ENCODE measurements at places on chromosomes 1 and 21.

DNA sequence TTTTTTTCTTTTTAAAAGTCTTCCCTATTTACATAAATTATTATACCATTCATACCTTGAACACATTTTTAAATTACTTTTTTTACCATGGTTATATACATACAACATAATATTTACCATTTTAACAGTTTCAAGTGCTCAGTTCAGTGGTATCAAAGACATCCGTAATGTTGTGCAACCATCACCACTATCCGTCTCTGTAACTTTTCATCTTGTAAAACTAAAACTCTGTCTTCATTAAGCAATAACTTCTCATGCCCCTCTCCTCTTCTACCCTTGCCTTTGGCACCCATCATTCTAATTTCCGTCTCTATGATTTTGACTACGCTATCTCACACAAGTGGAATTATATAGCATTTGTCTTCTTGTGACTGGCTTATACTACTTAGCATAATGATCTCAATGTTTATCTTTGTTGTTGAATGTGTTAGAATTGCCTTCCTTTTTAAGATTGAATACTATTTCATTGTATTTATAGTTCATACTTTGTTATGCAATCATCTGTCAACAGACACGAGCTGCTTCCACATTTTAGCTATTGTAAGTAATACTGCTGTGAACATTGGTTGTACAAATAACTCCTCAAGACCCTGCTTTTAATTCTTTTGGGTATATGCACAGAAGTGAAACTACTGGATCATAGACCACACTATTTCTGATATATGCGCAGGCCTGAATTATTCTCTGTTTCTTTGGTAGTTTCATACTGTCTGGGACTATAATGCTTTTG is 689.5 kb upstream of the NCAM2 start:
- DNase-seq: no peak

- peak; percentile 47 for DNase-seq
These were observed 5.1 kb upstream of the HP1BP3 start for GRCh38 chr1:20792196-20792595.

- no peak for DNase-seq
These were observed 25.6 kb upstream of the SCCPDH start for GRCh38 chr1:246698466-246699094.

- DNase-seq: peak; percentile 68
These were observed 143.4 kb upstream of the ERRFI1 start for GRCh38 chr1:8169364-8170058.

DNA sequence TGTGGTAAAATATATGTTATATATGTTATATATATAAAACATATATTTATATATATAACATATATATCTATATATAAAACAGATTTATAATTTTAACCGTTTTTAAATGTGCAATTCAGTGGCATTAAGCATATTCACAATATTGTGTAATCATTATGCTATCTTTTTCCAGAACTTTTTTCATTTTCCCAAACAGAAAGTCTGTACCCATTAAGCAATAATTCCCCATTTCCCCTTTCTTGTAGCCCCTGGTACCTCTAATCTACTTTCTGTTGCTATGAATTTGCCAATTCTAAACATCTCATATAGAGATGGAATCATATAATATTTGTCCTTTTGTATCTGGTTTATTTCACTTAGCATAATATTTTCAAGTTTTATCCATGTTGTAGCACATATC is 10.7 kb upstream of the ARHGEF11 start:
- no peak for DNase-seq

DNA sequence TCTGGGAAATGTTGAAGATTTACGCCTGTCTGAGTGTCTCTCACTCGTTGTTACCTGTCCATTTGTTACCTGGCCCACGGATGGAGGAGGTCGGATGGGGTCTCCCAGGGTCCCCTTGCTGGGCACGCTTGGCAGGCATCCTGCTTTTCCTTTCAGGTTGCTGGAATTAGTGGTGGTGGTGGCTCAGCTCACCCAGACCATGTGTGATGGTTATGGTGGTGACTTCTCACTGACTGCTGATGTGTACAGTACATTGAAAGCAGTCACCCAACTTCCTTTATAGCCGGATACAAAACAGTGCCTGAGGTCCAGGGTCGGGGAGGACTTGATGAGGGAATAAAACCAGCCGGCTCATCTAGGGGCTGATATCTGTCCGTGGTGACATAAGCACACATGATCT is 19.5 kb downstream of the MAPKAPK2 start:
- no peak for DNase-seq

- peak; percentile 85 for DNase-seq
These were observed 36.9 kb upstream of the HIVEP3 start for GRCh38 chr1:41955461-41956159.

- no peak for DNase-seq
These were observed 477.6 kb downstream of the PTPRC start for GRCh38 chr1:199116488-199116887.

DNA sequence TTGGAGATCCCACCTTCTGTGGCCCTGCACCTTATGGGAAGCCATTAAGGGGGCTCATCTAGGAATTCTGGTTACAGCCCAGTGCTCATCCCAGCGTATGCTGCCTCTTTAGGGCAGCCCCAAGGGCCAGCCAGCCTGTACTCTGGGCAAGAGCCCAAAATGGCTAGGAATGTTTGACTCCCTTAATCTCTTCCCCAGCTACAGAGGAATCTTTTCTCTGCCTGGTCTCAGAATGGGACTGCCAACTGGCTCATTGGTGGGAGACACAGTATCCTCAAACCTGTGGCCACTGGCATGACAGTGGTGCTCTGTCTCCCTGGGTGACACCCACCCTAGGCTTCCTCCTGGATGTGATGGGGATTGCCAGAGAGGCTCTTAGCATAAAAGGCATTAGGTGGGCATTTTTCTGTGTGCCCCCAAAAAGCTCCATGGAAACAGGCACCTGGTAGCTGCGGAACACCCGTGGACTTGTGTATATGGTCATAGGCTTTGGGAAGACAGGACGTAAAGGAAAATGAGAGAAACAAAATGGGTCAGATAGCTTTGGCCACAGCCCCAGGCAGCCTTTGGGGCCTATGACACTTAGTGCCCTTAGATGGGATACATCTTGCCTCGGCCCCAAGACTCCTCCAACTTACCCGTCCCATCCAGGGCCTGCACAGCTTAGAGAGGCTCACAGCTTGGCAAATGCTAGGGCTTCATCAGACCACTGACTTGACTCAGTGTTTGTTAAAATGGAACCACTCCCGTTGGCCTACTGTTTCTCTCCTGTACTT is 6.9 kb downstream of the TMEM81 start:
- no peak for DNase-seq
